NCI-H69 (cell line): ENCODE measurements at places on chromosomes 2 and 18.

DNA sequence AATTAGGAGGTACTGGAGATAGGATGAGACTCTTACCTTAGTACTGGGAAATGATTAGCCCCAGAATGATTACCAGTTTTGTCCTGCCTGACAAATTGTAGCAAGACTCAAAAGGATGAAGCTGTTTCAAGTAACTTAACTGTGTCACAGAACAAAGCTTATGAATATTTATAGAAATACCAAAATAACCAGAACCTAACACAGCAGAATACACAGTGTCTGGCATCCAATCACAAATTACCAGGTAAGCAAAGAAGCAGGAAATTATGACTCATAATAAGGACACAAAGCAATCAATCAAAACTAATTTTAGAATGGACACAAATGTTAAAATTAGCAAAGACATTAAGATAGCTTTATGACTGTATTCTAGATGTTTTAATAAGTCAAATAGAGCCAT is 91.9 kb downstream of the CTNNA2 start:
- DNase-seq: no peak

DNA sequence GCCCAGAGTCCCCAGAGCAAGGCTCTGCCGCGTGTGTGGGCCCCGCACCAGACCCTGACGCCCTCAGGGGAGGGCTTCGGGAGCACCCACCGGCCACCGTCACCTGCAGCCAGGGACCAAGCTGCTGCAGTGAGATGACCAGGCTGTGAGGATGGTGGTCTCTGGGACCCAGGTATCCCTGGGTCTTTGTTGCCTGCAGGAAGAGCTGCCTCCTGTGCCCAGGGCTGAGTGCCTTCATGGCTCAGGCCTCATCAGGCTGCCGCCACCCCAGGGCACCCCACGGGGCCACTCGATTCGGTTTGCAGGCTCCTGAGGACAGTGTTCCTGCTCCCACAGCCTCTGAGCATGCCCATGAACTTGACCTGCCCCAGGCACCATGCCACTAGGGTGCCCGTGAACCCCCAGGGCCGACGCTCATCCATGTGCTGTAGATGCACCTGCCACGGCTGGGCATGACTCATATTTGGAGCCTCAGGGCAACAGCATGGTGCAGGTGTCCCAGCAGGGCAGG is 109.8 kb downstream of the FAM210A start:
- peak; percentile 59 for DNase-seq

DNA sequence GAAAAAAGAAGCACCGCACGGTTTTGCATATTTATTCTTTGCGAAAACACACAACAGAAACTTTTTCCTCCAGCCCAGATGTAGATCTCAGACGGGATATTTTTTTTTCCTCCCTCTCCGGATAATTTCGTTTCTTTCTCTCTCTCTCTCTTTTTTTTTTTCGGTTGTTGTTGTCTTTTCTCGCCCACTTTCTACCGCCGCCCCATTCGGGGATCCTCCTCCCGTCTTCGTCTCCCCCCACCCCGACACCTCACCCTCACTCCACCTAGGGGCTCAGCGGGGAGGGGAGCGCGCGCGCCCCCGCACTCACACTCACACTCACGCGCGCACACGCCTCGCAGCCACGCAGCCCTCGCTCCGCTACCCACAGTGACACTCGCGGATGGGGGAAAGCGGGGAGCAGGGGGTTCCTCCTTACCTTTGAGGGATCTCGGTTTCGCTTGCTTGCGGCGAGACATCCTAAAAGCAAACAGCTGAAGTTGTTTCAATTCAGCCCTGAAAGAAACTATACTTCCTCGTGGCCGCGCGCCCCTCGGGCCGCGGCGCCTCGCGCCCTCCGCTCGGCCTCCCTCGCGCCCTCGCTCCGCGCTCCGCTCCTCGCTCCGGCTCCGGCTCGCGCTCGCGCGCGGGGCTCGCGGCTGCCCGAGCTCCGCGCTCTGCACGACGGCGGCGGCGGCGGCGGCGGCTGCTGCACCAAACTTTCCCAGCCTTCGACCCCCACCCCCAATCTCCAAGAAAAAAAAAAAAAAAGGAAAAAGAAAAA is 1.3 kb downstream of the ZNF521 start:
- DNase-seq: peak; percentile 86

GRCh38 chr2:237350597-237350996 is 63.4 kb downstream of the COL6A3 start:
- no peak for DNase-seq

GRCh38 chr18:55584201-55584600 is 3.8 kb downstream of the TCF4 start:
- peak; percentile 64 for DNase-seq

DNA sequence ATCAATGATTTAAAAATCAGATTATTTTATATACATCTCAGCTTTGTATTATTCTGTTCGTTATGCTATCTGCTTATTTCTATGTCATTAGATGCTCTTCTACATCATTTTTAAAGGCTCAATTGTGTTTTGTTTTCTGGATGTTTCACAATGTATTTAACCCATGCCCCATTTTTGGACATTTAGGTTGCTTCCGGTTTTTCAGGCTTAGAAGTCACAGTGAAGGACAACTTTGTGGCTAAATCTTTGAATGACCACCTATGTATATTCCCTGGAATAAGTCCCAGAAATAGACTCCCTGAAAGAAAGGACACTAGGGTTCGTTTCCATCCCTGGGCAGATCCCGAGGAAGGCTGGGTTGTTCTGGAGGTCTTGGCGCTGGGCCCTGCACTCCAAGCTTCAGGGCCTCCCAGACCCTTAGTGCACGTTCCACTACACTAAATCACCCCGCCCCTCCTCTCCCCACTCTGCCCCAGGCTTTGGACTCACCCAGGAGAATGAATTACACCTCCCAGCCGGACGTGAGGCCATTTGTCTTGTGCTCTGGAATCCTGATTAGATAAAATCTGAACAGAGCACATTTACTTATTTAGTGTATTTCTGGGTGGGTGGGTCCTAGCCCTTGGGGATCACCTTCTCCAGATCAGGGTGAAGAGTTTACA is 188.2 kb downstream of the ZFP36L2 start:
- DNase-seq: no peak

DNA sequence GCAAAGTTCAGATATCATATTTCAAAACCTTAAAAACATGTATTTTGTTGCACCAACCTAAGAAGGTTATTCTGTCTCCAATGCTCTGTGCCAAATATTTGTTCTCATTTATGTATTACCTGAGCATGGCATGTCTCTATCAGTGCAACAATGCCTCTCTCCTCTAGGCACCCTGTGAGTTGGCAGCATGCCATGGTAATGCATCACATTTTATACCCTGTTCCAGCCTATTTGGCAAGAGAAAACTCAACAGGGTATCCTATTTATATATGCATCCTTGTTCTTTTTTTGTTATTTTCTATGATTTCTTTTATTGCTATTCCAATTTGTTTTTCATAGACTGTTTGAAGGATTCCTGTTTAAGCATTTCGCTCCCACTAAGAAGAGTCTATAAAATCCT is 126.3 kb upstream of the NRXN1 start:
- peak; percentile 92 for DNase-seq

- no peak for DNase-seq
These were observed 32.7 kb upstream of the MAP4K3 start for GRCh38 chr2:39469807-39470206.

DNA sequence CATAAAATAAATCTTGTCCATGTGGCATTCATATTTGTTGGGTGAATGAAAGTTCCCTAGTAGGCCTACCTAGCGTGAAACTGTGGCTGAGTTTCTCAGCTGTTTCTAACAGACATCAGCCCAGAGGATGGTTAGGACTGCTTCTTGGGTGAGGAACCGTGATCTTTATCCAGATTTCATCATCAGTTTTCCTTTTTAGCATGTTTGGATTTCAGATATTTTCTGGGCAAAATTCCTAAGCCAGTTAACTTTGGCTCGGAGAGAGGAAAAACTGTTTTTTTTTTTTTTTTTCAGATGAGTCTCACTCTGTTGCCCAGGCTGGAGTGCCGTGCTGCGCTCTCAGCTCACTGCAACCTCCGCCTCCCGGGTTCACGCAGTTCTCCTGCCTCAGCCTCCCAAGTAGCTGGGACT is 53.5 kb downstream of the DGKD start:
- no peak for DNase-seq

DNA sequence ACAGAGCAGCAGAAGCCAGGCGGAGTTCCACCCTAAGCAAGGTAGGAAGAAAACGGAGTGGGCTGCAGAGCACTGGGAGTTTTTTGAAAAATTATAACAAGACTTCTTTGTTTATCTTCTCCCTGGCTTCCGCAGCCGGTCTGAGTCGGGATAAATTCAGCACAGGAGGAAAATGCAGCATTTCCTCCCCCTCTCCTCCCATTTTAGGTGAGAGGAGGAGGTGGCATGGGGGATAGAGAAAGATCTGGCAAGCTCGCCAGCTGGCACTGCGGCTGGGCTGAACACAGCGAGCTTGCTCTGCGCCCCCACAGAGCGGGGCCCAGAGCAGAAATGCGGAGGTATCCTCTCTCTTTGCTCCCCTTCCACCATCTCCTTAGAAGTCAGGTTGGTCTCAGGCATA is 17.7 kb upstream of the CHRNA1 start:
- no peak for DNase-seq
